ENCODE measurements at places on chromosomes 12 and 14.

GRCh38 chr12:124869059-124869665 is 5.5 kb upstream of the SCARB1 start:
- DNase-seq = no peak

DNA sequence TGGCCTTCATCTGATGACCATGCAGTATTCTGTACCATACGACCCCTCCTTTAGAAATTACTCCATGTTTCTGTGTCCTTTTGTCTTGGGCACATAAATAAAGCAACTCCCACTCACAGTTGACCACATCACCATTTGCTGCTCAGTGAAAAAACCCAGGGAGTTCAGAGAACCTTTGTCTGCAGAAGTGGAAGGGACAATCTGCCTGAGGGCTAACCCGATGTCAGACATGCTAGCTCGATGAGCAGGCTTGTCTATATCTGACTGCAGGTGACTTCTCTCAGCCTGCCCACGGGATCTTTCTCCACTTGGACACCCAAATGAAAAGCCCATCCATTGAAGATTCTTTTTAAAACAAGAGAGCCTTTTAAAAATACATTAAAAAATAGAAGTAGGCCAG is 45.7 kb upstream of the GRIP1 start:
- no peak for DNase-seq

GRCh38 chr12:39902821-39903220 is 203.1 kb downstream of the SLC2A13 start:
- DNase-seq = no peak

- DNase-seq = no peak
Observed at GRCh38 chr14:67851785-67852410, 32.3 kb downstream of the RAD51B start.

- DNase-seq = no peak
Observed at GRCh38 chr14:92659765-92660561, 88.5 kb downstream of the LGMN start.

- DNase-seq = no peak
Observed at GRCh38 chr14:76426161-76426696, 50.3 kb downstream of the ESRRB start.

DNA sequence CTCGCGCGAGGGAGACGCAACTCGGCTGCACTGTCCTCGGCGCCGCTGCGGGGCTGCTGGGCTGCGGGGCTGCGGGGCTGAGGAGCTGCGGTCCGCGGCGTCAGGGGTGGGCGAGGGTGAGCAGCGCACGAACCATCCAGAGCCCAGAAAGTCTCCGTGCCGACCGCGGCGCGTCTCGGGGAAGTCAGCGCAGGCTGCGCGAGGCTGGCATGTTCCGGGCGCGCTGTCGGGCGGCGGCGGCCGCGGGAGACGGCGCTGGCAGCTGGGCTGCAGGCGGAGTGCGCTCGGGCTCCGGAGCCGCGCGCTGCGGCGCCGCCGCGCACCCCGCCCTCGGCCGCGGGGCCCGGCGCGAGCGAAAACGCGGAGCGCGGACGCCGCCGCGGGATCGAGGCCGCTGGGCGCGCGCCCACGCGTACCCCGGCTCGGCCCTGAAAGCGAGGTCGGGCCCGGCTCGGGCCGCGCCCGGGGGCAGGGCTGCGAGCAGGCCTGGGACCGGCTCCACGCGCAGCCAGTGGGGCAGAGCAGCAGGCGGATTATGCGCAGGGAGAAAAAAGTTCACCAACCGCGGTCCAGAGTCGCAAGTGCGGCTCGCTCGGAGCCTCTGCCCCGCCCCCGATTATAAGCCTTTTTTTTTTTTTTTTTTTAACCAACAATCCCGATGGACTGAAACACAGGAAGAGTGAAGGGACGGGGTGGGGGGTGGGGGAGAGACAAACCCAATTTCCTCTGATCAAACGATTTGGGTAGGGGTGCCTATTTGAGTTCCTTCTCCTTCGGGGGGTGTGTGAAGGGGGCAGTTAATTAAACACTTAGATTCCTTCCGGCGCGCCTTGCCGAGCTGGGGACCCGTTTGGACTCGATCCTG is at the start of gene PRICKLE1:
PRICKLE1 (minus strand) TSS at position 282 of the 865 bp plus-strand sequence. CDS start 117,230 bp downstream, outside the sequence.
- no peak for DNase-seq

GRCh38 chr14:88849716-88850115 is 25.3 kb downstream of the TTC8 start:
- no peak for DNase-seq

DNA sequence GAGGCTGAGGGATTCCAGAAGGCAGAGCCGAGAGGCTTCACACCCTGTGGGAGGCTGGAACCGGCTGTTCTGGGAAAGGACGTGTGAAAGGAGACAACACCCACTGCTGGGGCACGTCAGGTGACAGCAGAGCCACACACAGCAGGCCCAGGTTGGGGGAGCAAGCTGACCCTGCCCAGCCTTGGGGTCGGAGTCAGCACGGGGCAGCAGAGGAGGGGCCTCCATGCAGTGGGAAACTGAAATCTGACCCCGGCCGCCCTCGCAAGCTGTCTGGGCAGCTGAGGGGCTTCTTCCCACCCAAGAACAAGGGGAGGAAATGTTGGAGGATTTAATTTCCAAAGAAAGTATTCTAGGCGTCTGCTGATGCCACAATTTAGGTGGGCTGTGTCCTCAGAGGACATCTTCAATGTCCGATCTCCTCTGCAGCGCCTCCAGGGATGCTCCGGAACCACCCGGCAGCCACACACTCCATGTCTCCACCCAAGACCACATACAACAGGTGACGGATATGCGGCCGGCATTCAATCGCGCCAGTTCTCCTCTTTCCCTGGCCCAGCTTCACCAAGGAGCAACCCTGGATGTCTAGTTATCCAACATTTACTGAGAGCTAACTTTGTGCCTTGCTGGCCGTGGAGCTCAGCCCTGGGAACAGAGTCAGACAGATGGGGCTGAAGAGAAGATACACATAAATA is 30.7 kb downstream of the SNRNP35 start:
- no peak for DNase-seq

DNA sequence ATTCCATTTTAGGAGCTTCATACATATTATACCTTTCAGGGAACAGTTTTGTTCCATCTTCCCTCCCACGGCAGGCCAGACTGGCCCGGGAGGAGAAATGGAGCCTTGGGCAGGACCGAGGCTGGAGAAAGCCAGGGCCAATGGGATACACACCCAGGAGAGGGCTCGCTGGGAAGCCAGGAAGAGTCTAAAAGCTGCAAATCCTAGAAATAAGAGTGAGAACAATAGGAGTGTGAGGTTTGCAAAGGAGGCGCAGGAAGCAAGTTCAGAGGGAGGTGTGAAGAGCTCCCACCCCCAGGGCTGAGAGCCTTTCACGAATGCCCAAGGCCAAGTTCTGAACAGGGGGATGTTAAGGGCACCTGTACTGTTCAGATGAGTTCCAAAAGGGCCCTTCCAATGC is 67.5 kb upstream of the CPSF6 start:
- DNase-seq = no peak

DNA sequence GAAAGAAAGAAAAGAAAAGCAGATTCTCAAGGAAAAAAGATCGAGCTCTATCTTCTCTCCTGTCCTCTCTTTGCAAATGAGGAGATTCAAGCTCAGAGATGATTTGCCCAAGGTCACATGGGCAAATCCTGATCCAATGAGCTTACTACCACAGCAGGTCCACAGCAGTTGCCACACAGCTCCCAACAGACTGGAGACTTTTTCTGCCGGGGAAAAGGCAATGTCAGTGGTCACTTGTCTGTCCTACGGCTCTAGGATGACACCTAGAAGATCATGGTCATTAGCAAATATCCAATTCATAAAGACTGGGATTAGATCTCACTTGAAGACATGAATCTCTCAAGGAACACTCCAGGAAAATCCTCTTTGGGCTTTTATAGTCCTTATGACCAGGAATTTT is 58.8 kb downstream of the TTC7B start:
- DNase-seq = no peak

DNA sequence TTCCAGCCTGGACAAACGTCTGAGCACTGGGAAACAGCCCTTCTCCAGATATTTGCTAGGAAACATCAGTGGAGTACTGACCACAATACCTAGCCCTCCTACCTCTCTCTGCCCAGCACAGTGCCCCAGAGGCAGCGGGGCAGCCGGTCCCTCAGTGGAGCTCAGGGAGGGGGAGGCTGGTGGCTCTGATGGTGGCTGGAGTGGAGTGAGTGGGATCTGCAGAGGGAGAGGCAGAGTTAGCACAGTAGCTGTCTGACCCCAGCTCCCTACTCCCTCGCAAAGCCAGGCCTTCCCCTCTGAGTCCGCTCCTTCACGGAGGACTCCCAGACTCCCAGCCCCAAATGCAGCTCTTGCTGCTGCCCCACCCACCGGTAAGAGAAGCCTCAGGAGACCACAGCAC is 30.0 kb downstream of the NCKAP5L start:
- no peak for DNase-seq

- peak; percentile 41 for DNase-seq
Observed at GRCh38 chr12:120468821-120469449, 613 bp downstream of the SRSF9 start.

All from stimulated activated CD4-positive, alpha-beta T cell treated with anti-CD3 and anti-CD28 coated beads, Interleukin-1b, Interleukin-23, amount 100 ng/mL, for 1 hour (primary cell).